ENCODE measurements at places on chromosomes 2 and 18.
A peak's percentile ranks its signal among the peaks of the same experiment; 100 is the strongest.

GRCh38 chr18:38932752-38933151, 1367.2 kb upstream of the CELF4 start:
- DNase-seq = no peak

DNA sequence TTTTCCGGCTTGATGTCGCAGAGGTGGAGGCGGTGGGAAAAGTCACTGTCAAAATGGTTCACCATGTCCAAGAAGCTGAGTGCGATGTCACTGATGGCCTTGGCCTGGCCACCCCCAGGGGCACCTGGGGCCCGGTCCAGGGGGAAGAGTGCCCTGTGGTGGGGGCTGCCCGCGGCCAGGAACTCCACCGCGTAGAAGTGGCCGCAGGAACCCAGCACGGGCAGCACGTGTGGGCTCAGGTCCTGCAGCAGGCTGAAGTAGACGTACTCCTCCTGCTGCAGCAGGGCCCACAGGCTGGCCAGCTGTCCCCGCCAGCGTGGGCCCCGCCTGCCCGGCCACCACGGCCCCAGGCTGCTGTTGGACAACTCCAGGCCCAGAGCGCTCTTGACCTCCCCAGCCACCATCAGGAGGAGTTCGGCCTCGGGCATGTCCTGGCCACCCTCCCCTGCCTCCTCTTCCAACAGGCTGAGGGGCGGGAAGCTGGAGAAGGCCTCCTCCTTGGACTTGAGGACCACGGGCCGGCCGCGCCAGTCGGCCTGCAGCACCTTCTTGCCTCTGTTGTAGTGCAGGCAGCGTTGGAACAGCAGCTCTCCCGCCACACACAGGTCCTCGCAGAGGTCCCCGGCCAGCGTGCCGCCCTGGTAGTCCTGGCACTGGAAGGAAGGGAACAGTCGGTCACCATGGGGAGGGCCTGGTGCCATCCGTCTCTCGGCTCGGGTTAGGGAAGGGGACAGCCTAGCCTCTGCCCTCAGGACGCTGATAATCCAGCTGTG, 10.3 kb downstream of the DIPK1C start:
- DNase-seq = no peak

GRCh38 chr2:166671801-166672200, 177.8 kb upstream of the SCN7A start:
- no peak for DNase-seq

- DNase-seq = no peak
Observed at GRCh38 chr2:169002161-169002738, 28.9 kb downstream of the ABCB11 start.

- DNase-seq = peak; percentile 22
Observed at GRCh38 chr2:167501618-167502017, 613.3 kb downstream of the XIRP2 start.

DNA sequence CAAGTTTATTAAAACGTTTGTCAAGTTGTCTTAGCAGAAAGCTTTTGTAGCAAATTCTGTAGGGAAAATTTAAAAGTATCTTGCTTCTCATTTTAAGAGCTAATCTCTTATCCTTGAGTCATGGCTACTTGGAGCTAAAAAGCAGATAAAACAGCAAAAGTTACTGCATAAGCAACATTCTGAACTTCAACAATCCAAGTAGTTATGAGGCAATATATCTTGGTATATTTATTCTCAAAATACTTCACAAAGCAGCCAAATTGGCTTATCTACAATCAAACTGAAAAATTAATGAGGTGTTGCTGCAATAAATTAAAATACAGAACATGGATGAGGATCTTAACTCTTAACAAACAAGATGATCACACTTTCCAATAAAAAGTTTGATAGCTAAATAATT, 306.5 kb downstream of the PIEZO2 start:
- no peak for DNase-seq

DNA sequence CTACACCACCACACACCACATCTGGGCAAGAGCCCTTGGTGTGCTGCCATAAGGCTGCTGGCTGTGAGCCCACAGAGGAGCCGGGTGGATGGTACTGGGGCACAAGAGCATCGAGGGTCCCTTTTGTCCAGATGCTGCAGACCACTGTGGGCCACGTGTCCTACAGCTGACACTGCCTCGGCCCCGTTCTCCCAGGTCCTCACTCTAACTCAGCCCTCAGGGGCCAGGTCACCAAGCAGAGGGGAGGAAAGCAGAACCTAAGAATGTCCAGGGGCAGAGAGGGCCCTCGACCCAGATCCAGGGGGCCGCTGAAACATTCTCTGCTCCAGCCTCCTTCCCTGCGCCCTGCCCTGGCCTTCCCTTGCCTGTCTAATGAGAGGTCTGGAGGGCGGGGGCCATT, 91.7 kb upstream of the ASB18 start:
- no peak for DNase-seq

- no peak for DNase-seq
Observed at GRCh38 chr2:133062931-133063665, 393.1 kb upstream of the LYPD1 start.

GRCh38 chr2:126970583-126970982, 71.9 kb downstream of the TEX51 start:
- no peak for DNase-seq

GRCh38 chr2:178478439-178479274, at the start of gene FKBP7:
FKBP7 (minus strand) TSS chr2:178478600; CDS start chr2:178478499, 101 bp downstream.
- peak; percentile 36 for DNase-seq

DNA sequence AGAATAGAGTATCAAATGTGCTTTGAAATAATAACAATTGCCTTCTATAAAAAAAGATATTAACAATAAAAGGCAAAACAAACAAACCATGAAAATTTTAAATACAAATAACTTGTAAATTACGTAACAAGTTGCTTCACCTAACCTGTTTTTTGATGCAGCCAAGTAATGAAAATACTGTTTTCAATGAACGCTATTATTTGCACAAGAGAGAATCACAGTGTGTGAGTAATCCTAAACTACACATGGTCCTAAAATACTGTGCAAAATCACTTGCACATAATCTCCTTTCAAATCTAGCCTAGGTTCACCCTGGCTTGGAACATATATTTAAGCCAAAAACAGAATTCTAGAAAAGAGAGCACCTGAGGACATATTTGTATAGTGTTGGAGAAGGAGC, 98.9 kb downstream of the CCDC148 start:
- DNase-seq = no peak

Data from NCI-H524 treated with DMSO at 0.1 percent for 48 hours (cell line).